ENCODE measurements at places on chromosomes 1 and 21. TPM values are rescaled to one million over a fixed set of nuclear protein-coding genes. Genes with fewer than 3 reads are reported as not detected.

- no peak for DNase-seq
Observed at GRCh38 chr21:46002841-46003574, 21.4 kb downstream of the COL6A1 start.

- no peak for DNase-seq
Observed at GRCh38 chr1:14912839-14913481, 240.6 kb upstream of the TMEM51 start.

DNA sequence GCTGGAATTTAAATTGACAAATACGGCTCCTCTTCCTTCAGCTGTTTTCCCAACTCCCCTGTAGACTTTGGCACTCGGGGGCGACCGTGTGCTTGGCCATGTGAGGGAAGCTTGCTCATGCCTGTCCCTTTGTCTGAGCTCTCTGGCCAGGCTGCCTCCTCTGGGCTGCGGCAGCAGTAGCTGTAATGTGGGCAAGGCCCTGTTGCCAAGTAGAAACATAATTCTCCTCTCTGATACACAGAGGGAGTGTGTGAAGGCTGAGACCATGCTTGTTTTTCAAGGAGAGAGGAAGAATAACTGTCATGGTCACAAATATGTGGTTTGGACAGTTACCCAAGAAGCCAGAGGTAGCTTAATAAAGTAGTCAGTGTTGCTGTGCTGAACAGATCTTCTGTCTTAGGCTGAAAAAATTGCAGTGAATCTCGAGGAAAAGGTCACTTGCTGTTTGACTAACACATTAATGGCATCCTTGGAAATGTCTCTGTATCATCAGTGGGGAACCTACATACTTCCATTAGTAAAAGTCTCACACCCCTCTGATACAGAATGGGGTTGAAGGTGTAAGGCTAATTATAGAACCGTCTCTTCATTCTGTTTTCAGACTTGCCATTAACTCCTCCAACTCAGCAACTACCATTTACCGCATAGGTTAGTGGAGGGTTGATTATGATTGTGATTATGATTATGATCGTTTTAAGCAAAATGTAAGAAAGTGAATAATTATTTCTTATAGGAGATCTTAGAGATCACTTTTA lies 94.6 kb downstream of the TGFB2 start:
- DNase-seq, result peak; percentile 21

DNA sequence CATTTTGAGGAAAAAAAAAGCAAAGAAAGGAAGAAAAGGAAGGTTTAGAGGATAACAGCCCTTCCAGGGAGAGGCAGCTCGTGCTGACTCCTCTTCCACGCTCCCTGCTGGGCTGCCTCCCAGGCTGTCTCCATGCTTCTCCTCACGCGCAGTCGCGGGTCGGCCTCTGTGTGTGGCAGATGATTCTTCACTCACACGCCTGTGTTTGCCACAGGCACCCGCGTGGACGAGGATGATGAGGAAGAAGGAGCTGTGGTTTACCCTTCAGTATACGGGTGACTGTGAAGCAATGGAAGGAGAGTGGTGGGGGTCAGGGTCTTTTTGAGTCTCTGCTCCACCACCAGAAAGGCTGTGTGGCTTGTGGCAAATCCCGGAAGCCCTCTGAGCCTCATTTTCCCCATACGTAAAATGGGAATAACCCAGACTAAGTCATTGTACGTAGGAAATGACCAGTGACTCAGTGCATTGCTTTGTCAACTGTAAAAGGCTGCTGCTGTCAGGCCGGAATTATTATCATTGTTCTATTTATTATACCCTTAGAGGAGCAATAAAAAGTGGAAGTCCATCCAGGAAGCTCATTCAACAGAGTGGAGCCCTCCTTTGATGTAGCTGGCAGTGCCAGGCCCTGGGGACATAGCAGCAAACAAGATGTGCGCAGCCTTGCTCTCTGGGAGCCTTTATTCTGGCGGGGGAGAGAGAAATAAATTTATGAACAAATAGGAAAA lies 11.9 kb upstream of the SH2D2A start:
- DNase-seq, result no peak

The ECE1 gene
- 45.0 TPM for total RNA-seq

The FAM78B gene
- 5.8 TPM for total RNA-seq

Measured in GM23338 (cell line).